HFFc6 (cell line): ENCODE measurements at places on chromosomes 12 and 14.

DNA sequence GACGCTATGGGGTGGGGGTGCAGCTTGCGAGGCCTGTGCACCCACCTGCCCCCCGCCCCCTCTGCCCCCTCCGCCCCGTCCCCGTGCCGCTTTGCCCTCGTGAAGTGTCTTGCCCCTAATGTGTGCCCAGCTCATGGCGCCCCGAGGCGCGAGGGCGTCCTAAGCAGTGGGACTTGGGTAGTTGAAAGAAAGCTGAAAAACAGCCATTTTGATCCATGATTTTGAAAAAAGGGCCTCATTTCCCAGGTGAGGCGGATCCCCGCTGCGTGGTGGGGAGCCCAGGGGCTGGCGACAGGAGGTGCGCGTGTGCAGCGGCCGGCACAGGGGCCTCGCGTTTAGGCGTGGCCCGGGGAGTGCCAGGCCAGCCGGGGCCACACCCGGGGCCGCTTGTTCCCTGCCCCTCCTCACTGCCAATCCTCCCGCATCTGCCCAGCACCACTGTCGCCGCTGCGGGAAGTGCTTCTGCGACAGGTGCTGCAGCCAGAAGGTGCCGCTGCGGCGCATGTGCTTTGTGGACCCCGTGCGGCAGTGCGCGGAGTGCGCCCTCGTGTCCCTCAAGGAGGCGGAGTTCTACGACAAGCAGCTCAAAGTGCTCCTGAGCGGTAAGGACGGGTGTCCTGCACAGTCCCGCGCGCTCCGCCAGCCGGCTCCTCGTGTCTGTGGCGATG lies 11.8 kb downstream of the ZFYVE21 start:
- DNase-seq: no peak

DNA sequence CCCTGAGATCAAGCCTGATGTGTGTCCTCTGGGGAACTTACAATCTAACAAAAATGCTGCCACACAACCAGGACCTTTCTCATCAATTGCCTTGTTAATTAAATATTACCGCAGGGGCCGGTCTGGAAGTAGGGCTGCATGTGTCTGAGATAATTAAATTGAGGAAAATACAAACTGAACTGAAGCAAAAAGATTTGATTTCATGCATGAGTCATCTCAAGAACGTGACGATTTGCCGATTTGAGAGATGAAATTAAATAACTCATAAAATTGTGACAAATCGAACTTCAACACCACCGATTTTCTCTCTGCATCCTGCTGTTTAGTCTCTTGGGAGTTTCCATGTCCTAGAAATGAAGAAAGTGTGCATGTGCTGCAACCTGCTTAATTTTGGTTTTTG lies 94.6 kb upstream of the DAAM1 start:
- no peak for DNase-seq

DNA sequence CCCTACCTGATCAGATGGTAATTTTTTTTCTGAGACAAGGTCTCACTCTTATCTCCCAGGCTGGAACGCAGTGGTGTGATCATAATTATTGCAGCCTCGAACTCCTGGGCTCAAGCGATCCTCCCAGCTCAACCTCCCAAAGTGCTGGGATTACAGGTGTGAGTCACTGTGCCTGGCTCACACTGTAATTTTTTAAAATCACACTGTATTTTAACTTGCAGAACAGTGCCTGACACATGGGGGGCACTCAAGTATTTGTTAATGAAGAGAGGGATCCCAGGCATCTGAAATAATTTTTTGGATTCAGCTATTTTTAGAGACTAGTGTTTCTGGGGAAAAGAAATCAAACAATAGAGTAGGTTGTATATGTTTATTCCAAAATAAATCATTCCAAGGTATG lies 21.7 kb downstream of the LIMA1 start:
- peak; percentile 29 for DNase-seq

- no peak for DNase-seq
Measured at GRCh38 chr12:12230275-12230674, 36.6 kb downstream of the LRP6 start.

- DNase-seq: no peak
Measured at GRCh38 chr14:101920271-101920670, 44.1 kb upstream of the DYNC1H1 start.

GRCh38 chr14:65849091-65849490 lies 436.6 kb downstream of the FUT8 start:
- DNase-seq: no peak

DNA sequence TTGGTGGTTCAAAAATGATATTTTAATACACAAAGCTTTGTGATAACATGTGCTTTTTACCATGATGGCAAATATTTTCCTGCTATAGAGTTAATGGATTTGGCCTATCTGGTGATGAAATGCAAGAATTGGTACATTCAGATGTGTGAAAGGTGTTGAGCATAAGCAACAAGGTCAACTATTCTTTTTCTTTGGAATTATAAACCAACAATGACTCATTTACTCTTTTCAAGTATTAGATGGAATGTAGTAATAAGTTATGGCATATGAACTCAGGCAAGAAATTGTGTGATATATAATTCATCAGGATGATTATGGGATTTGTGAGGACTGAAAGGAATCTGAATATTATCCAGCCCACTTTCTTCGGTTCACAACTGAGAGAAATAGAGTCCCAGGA lies 471.4 kb downstream of the ETNK1 start:
- no peak for DNase-seq

DNA sequence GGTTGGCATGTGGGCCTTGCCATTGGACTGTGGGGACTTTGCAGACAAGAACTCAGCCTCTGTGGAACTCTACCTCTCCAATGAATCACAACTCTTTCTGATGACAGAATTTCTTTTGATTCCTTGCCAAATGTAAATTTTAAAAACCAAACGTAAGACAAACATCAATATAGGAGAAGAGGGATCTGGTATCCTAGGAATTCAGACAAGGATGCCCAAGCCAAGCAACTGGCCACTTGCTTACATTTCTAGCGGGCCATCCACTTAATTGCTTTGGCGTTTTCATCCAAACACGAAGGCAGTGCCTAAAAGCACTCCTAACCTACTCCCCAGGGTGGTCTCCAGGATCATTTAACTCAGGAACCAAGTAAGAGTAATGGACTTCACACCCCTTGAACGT lies 23.4 kb upstream of the RAB35 start:
- DNase-seq: peak; percentile 4

GRCh38 chr12:105228494-105228893 lies 7.5 kb downstream of the APPL2 start:
- peak; percentile 84 for DNase-seq

GRCh38 chr14:52325630-52326029 lies 11.5 kb downstream of the PTGER2 start:
- no peak for DNase-seq

DNA sequence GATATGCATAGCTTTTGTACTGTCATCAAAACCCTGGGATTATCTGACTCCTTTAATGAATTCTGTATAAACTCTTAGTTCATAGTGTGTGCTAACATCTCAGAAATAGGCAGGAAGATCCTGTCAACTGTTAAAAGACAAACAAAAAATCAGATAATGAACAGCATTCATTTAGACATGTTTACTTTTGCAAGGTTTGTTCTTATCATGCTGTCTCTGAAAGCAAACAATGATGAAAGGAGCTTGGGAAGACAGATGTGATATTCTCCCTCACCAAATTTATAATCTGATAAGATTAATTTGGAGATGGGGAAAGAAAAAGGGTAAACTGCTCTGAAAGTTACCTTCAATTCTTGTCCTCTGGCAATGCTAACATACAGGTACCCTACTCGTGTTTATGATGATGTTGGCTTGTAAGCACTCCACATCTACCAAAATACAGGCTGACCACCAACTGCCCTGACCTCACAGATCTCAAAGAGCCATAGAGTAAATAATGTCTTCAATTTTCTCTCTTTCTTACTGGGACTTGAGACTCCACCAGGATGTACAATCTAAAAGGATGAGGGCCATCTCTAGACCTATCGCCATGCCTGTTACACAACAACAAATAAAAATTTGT lies 233.8 kb downstream of the SSPN start:
- no peak for DNase-seq

DNA sequence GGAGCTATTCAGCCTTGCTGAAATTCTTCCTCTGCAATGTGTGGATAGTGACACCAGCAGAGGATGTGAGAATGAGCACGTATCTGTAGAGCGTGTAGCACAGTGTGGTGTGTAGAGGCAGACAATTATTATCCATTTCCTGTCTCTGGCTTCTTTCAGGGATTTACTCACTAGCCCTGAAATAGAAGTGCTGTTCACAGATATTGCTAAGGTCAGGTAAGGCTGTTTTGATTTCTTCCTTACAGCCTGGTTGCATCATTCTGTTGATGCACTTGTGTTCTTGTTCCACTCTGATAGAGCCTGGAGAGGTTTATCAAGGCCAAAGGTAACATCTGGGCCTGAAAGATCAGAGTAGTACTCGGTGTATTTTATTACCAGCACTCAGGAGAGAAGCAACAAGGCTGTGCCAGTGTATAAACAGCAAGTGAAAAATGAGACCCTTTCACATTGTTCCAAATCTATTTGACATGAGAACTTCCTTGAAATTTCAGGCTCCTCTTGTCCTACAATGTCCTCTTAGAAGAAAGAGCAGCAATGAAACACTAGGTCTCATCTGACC lies 16.7 kb downstream of the ARG2 start:
- no peak for DNase-seq

- no peak for DNase-seq
Measured at GRCh38 chr14:57751400-57751799, 114.5 kb downstream of the SLC35F4 start.

DNA sequence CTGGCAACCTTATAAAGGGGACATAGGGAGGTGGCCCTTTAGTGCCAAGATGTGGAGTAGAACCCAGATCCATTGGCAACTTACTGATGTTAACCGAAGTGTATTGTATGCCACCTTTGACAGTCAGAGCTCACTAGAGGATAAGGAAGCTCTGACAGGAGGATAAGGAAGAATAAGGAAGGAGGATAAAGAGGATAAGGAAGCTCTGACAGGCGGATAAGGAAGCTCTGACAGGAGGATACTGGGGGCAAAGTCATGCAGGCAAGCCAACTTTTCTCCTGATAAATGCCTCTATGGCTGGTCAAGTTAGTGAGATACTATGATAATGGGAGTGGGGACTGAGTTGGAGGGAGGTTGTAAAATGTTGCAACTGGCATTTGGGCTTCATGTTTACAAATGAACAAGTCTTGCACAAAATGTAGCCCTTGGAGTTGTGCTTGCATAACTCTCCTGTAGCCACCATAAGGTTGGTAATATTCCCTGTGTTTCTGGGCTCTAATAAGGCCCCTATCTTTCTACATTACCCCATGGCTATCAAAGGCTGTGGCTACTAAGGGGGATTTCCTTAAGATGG lies 17.7 kb upstream of the DHRS2 start:
- DNase-seq: no peak

- DNase-seq: no peak
Measured at GRCh38 chr12:57620245-57620935, 9.2 kb downstream of the ARHGEF25 start.

GRCh38 chr12:132743831-132744230 lies 17.8 kb downstream of the ANKLE2 start:
- no peak for DNase-seq

GRCh38 chr12:4246116-4246515 lies 27.4 kb upstream of the CCND2 start:
- no peak for DNase-seq

DNA sequence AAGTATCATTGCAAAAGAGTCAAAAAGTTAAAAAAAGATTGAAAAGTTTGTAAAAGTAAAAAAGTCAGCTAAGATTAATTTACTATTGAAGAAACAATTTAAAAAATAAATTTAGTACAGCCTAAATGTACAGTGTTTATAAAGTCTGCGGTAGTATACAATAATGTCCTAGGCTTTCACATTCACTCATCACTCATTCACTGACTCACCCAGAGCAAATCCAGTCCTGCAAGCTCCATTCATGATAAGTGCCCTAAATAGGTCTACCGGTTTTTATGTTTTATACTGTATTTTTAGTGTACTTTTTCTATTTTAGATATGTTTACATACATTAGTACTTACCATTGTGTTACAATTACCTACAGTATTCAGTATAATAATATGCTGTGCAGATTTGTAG lies 43.9 kb upstream of the ABCC9 start:
- no peak for DNase-seq

GRCh38 chr12:24533716-24534352 lies 415.1 kb downstream of the BCAT1 start:
- DNase-seq: no peak

DNA sequence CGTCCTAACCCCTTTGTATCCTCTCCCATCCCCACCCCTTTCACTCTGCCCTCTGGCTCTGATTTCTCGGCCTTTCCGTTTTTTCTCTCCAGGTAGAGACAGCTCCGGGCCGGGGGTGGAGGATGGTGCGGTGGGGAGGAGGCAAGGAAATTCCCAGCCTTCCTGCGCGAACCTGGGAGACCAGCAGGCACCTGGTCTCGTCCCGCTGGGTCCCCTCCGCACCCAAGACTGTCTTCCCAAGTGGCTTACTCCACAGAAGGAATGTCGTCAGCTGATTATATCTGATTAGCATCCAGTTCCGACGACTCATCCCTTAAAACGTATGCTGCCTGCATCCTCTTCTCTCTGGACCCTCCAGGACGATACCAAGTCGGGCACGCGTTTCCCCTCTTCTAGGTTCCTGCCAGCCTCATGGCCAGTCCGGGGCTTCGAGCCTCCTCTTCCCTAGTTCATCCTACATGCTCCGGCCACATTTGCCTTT lies 42.2 kb upstream of the CAPRIN2 start:
- no peak for DNase-seq

GRCh38 chr12:119011231-119011630 lies 29.9 kb downstream of the SRRM4 start:
- DNase-seq: no peak

- no peak for DNase-seq
Measured at GRCh38 chr12:94811611-94812010, 161.3 kb upstream of the TMCC3 start.

DNA sequence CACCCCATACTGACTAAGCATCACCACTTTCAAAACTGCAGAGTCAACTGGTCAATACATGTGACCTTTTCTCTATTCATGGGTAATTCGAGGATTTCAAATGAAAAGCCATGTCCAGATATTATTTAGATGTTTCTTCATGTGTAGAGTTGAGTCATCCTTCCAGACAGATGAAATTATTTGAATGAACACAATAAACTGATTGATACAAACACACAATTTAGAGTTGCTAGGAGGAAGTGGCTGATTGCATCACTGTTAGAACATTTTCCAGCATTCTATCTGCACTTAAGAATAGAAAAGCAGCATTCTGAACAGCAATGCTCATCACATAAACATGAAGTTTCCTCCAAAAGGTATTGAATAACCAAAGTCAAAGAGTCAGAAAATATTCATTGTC lies 273.5 kb upstream of the SOX5 start:
- no peak for DNase-seq

GRCh38 chr12:105013892-105014291 lies 27.8 kb downstream of the NOPCHAP1 start:
- peak; percentile 45 for DNase-seq

DNA sequence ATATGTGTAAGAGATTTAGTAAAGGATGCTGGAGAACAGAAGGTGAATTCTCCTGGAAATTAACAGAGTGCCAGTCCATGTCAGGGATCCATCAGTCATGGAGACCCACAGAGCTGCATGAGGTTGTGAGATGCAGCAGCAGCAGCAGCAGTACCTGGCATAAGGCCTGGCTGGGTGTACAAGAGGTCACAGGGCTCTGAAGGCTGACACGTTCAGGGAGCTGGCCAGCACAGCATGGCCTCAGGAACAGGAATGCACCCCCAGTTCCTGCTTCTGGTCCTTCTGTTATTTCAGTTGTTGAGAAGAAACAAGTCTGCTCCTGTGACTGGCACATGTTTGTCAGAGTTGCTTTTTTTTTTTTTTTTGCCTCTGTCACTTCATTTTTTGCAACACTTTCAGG lies 210.8 kb downstream of the CNTN1 start:
- no peak for DNase-seq

- peak; percentile 88 for DNase-seq
Measured at GRCh38 chr12:12735301-12735700, 18.1 kb downstream of the CDKN1B start.
